ENCODE measurements at places on chromosomes 3 and 15.

DNA sequence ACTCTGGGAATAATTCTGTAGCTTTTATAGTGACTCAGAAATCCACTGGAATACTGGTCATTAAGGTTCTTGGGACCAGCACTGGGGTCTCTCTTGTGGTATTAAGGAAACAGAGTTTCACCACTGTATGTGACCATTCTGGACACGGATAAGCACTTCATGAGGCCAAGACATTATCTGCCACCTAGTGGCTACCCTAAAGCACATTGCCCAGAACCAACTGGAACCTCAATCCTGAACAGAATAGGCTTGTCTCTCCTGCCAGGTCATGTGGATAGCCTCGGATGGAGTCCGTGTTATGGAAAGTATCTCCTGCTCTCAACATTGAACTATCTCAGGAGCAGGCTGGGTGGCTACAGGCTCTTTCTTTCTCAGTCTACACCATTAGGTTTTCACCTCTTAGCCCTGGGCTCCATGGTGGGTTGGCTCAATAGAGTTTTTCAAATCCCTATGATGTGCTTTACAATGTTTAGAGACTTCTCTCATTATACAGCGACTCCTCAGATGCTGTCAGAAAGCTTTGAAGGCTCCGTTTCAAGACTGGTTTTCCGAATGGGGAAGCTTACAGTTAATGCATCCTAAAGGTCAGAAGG is 167.6 kb upstream of the ST8SIA2 start:
- DNase-seq: no peak

GRCh38 chr15:66572146-66572545 is 6.3 kb upstream of the LCTL start:
- no peak for DNase-seq

DNA sequence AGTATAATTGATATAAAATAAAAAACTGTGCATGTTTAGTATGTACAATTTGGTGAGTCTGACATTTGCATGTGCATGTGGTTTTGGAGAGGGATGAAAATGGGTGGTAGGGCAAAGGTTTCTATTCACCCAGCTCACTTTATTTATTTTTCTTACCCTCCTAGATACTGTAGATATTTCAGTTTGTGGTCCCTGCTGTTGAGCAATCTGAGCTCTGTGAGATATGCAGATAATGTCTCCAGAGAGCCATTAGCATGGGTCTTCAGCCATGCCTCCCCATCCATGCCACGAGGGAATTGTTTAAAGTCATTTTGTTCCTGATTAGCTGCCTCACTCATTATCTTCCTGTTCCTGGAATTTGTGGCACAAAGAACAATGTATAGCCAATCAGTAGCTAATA is 44.4 kb upstream of the B3GALNT1 start:
- no peak for DNase-seq

GRCh38 chr3:16523778-16524177 is 10.3 kb upstream of the RFTN1 start:
- no peak for DNase-seq

DNA sequence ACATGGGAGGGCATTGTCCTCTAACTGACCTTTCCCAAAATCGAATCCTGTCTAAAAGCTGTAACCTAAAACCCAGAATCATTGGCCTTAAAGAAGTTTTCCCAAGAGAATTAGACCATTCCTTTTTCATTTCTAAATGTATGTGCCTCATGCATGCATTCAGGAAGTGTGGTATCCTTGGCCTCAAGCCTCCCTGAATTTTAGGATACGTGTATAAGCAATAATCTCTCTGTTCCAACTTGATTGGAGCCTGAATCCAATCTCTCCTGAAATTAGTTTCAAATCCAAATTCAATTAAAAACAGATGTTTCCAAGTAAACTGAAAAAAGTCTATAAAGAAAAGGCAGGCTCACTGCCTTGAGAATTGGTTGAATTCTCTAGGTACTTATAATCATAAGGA is 86.0 kb upstream of the VEPH1 start:
- DNase-seq: no peak

DNA sequence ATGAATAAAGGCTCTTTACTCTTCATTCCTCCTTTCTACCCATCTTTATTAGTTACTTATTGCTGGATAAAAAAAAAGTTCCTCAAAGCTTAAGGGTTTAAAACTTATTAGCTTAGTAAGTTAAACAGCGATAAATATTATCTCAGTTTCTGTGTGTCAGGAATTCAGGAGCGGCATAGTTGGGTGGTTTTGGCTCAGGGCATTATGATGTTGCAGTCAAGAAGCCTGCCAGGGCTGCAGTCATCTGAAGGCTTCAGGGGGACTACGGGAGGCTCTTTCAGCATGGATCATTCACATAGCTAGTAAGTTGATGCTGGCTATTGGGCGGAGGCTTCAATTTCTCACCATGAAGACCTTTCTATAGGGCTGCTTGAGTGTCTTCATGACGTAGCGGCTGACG is 1.9 kb upstream of the DLG1 start:
- DNase-seq: no peak

- no peak for DNase-seq
Observed at GRCh38 chr3:141825216-141826011, 51.0 kb upstream of the ATP1B3 start.

DNA sequence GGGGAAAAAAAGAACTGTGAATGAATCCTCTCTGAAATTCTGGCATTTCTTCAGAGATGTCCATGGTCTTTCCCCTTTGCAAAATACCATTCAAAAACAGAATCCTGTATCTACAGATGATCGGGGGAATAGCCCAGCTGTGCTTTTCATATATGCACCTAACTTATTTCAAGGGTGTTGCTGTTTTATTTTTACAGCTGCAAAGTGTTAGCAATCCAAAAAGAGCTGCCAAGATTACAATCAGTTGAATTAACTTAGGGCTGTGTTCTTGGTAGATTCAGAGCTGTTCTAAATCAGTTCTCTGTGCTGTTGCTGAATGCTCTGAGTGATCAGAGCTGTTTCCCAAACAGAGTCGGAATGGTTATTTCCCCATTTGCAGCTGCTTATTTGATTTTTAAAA is 175.7 kb upstream of the SEMA6D start:
- DNase-seq: no peak

GRCh38 chr3:19901337-19901736 is 32.7 kb downstream of the EFHB start:
- DNase-seq: no peak

GRCh38 chr15:48954538-48954937 is 9.2 kb downstream of the SHC4 start:
- DNase-seq: no peak

DNA sequence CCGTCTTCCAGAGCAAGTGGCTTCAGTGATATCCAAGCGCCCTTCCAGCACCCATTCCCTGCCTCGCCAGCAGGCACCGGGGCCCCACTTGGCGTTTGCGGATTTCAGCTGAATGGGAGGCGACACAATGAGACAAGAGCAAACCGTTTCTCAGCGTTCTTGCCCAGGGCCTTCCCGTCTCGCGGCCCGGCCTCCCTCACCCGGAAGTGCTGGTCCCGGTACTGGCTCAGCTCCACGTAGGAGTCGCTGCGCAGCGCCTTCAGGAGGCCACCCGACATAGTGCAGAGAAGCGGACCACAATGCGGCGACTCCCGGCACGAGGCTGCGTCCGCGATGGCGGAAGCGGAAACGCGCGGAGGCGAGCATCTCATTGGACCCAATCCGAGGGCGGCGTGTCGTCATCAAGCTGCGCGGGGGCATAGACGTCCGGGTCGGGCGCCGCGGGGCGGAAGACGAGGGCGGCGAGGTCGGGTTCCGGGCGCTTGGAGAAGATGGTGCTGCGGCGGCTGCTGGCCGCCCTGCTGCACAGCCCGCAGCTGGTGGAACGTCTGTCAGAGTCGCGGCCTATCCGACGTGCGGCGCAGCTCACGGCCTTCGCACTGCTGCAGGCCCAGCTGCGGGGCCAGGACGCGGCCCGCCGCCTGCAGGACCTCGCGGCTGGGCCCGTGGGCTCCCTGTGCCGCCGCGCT is at the start of gene NCBP2:
Gene NCBP2, minus strand, starts transcription at position 303 of the 689 bp plus-strand sequence. Its CDS starts 25 bp downstream, at position 278.
- peak; percentile 100 for DNase-seq

DNA sequence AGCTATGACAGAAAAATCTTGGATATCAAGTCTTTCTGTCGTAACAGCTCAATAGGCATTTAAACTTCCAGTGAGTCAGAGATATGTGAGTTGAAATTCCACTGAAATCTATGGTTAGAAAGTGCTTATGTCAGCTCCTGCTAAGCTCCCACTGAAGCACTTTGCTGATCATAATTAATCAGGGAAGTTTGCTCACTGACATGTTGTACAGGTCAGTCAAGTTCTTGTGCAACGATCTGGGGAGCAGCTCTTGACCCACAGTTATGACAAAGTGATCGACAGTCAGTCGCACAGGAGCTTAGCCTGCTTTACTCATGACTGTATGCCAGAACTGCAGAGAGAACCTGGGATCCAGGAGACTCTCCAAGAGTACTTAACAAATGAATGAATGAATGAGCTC is 453.5 kb downstream of the SOX2 start:
- DNase-seq: no peak

GRCh38 chr15:63059573-63060216 is 17.1 kb downstream of the TPM1 start:
- DNase-seq: no peak

- DNase-seq: no peak
Observed at GRCh38 chr3:39724233-39724846, 85.1 kb upstream of the MYRIP start.

GRCh38 chr15:70259640-70260508 is 162.2 kb upstream of the TLE3 start:
- no peak for DNase-seq

DNA sequence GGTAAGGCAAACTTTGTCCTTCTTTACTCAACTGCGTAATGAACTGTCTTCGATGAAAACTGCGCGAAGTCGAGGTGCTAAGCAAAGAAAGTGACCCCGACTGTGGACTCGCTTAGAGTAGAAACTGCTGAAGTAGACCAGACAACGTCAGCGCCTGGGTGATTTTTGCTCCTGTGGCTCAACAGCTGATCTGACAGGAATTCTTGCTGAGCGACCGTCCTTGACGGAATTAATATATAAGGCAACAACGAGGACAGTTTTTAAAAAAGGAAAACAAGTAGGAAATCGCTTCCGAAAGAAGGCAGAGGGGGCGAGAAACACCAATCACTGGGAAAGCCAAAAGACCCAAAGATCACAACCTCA is 541 bp downstream of the RPS27L start:
- DNase-seq: no peak

DNA sequence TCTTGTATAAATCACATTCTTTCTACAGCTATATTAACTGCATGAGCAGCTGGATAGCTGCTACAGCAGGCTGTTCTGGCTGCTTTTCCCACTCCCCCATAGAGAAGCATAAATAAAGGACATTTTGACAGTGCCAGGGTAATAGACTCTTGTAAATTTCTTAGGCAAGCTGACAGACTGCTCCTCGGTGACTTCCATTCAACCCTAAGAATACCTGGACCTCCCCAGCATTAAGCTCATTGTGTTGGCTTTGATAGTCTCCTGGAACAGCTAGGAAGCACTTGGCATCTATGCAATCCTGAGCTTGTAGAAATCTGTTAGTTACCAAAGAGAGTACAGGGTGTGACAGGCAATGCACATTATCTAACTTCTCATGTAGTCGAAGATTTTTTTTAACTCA is 475.4 kb downstream of the AGBL1 start:
- DNase-seq: no peak

DNA sequence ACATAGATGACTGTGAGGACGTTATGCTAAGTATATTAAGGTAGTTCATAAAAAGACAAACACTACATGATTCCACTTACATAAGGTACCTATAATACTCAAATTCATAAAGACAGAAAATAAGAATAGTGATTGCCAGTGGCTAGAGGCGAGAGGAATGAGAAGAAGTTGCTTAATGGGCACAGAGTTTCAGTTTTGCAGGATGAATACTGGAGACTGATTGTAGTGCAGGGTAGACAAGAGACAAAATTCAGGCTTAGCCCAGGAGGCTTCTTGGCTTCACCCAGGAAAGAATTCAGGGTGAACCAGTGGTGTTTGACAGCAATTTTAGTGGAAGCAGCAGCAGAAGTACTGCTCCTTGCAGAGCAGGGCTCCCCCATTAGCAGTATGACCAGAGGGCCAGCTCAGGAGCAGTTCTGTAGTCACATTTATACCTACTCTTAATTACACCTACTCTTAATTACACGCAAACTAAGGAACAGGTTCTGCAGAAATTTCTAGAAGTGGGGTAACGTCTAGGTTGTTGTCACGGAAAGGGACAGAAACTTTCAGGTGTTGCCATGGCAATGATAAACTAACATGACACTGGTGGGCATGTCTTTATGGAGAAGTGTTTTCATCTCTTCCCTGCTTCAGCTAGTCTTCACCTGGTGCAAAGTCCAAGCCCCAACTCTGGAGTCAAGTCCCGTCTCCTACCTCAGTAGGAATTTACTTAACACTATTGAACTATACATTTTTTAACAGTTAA is 55.2 kb downstream of the TBL1XR1 start:
- no peak for DNase-seq

GRCh38 chr3:149332771-149333170 is 665 bp downstream of the TM4SF18 start:
- no peak for DNase-seq

- no peak for DNase-seq
Observed at GRCh38 chr3:123064914-123065313, 1.9 kb upstream of the PDIA5 start.

GRCh38 chr3:141450727-141451375 is 36.0 kb upstream of the RASA2 start:
- DNase-seq: no peak

DNA sequence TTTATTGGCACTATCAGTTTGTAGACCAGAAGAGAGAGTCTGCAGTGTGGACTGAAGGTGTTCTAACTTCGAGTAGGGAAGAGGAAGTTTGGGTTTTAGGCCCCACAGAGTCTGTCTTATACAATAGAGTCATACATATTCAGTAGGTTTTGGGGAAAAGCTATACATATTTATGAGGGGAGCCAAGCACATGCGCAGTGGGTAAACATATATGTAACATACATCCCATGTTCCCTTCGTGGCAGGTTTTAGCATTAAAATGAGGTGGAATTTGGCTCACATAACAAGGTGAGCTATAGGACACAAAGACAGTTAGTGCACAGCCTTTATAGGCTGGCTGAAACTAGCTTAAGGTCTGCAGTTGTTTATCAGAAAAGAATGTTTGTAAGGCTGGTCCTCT is 4.9 kb downstream of the GALK2 start:
- DNase-seq: no peak

DNA sequence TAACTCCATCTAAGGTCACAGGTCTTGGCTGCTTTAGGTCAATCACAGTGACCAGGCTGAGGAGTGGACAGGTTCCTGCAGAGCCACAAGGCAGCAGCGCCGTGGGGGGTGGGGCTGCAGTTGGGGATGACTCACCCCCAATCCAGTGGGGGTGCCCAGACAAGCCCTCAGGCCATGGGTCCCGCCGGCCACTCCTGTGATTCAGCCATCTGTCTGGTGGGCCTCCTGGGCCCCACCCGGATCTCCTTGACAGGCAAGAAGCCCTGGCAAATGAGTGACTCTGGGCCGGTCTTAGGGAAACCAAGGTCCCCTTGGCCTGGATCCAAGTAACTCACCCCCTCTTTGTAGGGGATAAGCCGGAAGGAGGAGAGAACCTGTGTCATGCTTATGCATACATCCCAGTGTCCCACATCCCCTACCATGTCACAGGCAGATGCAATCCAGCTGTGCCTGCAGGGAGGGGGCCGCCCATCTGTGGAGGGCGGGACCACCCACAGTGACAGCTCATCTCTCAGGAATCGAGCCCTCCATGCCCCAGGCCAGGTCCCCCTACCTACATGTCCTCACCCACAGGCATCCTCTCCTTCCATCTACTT is 495 bp upstream of the COL7A1 start:
- DNase-seq: no peak

- peak; percentile 7 for DNase-seq
Observed at GRCh38 chr15:56040081-56041035, 46.9 kb upstream of the NEDD4 start.

Data from stimulated activated CD4-positive, alpha-beta T cell treated with anti-CD3 and anti-CD28 coated beads, Interleukin-4, amount 100 ng/mL, for 1 hour (primary cell).